ENCODE measurements at places on chromosomes 7 and 10.

DNA sequence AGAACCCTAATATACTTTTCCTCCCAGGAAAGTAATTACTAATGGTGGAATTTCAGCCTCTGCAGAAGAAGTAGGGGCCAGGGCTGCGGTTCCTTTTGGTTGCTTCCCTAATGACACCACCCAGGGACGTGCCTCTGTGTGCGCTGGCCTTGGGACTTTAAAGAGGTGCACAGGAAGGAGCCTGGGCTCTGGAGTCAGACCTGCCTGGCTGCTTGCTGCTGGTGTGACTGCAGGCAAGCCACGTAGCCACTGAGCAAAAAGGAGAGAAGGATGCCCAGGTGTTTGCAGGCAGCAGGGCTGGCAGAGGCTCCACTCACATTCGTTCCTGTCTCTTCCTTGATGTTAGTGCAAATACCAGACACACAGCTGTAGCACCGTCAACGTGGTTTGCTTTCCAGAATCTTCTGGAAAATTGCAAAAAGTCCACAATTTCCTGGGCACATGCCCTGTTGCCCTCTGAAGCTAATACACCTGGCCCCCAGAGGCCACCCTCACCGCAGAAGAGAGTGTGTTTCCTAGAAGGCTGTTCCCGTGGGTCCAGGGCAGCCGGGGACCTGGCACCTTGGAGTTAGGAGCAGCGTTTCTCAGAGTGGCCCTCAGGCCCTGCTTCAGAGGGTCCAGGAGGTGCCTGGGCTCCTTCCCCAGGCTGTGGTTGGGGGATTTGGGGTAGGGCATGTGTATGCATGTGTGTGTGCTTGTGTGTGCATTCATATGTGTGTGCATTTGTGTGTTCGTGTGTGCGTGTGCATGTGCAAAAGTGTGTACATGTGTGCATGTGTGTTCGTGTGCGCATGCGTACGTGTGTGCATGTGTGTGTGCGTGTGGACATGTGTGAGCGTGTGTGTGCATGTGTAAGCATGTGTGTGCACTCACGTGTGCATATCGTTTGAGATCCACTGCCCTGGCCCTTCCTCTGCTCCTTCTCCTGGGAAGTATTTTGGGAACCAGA is 12.8 kb upstream of the PRKAG2 start:
- DNase-seq: no peak

GRCh38 chr7:2011266-2012043 is 221.3 kb downstream of the MAD1L1 start:
- DNase-seq: no peak

- no peak for DNase-seq
These were observed 126.8 kb downstream of the SKIDA1 start for GRCh38 chr10:21398563-21399231.

- no peak for DNase-seq
These were observed 104.4 kb downstream of the TRRAP start for GRCh38 chr7:98982686-98983085.

GRCh38 chr7:32204361-32205018 is 134.3 kb upstream of the PDE1C start:
- no peak for DNase-seq

DNA sequence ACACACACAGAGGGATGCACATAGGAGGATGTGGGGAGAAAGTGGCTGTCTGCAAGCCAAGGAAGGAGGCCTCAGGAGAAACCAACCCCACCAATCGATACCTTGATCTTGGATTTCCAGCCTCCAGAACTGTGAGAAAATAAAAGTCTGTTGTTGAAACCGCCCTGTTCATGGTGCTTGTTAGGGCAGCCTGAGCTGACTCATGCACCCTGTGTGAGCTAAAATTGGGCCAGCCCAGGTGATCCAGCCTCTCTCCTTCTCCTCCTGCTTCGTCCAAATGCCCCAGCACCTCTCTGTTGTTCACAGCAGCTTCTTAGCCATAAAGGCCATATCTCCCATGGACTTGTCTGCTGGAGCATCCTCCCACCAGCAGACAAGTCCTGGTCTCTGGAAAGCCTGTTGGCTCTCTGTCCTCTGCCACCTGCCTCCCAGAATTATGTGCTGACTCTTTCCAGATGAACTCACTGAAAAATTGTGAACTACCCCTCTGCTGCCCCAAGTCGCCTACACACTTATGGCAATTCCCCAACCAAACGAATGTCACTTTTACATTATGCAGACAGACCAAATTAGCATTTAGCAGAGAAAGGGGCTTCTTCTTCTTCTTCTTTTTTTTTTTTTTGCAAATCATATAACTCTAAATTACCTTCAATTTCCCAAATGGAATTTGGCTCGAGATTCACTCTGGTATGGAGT is 30.2 kb upstream of the CARD11 start:
- DNase-seq: no peak

GRCh38 chr7:141738592-141739013 is 445 bp downstream of the SSBP1 start:
- no peak for DNase-seq

- DNase-seq: no peak
These were observed 70.3 kb upstream of the GSDME start for GRCh38 chr7:24827589-24827988.

GRCh38 chr7:389911-390601 is 100.1 kb downstream of the FOXL3 start:
- no peak for DNase-seq

DNA sequence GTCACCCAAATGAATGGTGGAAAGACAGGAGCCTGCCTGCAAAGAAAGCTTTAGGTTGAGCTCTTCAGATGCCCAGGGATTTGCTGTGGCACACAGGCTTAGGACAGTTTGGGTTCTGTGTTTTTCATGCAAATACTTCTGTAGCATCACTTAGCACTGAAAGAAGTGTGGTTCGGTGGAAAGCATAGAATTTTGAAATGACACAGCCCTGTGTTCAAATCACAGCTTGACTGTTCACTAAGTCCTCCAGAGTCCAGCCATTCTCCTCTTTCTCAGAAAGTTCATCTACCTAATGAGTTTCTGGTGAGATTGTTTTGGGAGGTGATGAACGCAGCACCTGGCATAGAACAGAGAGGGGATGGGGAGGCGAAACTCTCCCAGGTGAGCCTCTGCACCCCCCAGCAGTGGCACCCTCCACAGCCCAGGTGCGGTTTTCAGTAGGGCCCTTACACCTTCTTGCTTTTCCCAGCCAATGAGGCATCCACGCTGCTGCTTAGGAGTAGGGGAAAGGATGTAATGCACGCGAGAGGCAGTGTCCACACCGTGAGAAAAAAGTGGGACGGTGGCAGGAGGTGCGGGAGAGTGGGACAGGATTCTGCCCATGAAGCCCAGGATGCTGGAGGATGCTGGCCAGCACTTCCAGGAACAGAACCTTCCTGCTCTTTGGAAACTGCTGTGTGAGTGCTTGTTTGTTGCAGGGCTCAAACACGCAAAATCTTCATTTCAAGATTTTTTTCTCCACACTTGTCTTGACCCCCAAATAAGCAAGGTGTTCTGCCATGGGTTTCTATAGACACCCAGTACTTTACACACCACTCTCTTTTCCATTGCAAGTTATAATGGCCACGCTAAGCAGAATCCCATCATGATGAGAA is 11.6 kb downstream of the EN2 start:
- DNase-seq: no peak

- DNase-seq: no peak
These were observed 7.1 kb upstream of the ZNF117 start for GRCh38 chr7:64997927-64998391.

DNA sequence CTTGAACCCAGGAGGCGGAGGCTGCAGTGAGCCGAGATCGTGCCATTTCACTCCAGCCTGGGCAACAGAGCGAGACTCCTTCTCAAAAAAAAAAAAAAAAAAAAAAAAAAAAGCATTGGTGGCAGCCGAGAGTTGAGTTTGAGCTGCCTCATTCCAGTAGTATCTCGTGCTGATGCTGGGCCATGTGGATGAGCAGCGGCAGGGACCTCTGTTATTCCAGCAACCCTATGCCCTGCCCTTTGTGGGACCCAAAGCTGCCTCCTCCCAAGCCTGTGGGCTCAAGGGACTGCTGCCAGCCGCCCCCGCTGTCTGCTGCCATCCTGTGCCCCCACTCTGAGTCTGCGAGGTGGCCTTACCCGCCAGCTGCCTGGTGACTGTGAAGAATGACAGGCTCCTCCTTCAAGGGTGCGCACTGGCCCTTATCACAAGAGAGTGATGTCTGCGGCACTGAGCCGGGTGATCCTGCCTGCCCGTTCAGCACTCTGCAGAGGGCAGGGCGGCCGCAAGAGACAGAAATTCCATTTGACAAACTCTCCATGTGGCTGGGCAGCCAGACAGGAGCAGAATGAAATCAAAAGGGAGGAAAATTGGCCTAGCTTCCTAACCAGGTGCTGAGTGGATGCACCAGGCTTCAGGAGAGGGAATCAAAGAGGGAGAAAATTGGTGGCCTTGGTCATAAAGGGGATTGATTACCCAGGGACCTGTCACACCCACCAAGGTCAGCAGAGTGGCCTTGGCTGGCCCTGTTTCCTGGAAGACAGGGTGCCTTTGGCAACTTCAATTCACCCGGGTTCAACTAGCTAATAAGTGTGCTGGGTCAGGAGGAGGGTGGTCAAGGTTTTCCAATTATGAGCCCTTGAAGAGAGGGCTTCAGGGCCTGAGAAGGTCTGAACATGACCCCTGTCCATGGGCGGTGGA is 65.3 kb upstream of the ZMIZ1 start:
- no peak for DNase-seq

GRCh38 chr7:127897704-127898454 is 133.4 kb downstream of the LRRC4 start:
- no peak for DNase-seq
